ENCODE measurements at places on chromosomes 1 and 21.

DNA sequence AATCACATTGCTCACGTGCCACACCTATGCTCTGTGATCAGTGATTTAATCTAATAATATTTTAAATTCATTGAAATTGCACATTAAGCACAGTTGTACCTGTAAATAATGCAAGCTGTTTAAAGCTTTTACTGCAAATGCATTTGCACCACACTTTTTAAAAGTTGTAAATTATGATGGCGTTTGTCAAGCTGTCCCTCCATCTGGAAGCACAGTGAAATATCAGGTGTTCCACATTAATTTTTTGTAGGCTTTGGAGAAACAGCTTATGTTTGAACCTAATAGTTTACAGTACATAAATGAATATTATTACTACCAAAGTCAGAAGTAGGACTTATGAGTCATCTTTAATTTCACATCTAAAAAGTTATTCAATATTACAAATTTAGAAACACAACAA, 3.0 kb upstream of the DPYD start:
- DNase-seq, result no peak

DNA sequence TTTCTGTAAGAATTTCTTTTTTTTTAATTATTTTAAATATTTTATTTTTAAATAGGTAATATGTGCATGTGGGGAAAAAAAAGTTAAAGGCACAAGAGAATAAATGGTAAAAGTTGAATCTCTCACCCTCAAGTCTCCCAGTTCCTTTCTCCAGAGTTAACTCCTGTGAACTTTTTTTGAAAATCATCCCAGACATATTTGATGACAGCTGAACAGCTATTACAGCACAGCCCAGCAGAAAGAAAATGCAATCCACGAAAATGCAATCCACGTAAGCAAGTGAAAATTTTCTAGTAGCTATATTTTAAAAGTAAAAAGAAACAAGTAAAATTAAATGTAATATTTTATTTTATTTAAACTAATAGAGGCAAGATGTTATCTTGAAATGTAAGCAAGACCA, 310.0 kb upstream of the RUNX1 start:
- DNase-seq, result no peak

- no peak for DNase-seq
These were observed 558 bp upstream of the KIF21B start for GRCh38 chr1:201023920-201024624.

GRCh38 chr1:236861560-236862218, 66.6 kb downstream of the MTR start:
- DNase-seq, result no peak

DNA sequence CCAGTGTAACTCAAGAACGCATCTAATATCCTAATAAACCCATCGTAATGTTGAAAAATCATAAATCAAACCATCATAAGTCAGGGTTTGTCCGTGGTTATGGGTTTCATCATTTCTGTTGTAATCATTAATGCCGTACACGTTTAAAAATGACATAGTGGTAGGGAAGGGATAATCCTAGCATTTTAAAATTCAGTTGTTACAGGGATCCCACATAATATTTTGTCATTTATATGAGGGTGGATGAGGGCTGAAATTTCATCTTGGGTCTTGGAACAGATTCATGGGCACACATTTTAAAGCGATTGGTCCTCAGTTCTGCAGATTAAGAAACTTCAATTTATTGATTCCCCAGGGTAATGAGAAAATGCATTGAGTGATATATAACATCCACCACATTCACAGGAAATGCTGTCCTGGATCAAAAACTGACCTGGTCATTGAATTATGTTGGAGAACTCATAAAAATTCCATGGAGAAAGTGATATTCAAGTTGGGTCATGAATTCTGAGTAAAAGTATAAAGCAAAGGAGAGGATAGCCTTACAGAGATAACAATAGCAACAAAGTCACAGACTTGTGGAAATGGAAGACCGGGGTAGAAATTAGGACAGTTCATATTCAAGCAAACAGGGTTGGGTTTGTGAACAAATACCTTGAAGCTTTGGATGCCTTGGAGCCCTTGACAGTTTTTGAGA, 1527.3 kb upstream of the TPTE start:
- DNase-seq, result no peak

GRCh38 chr1:202061055-202061454, 50.7 kb downstream of the ELF3 start:
- DNase-seq, result no peak

DNA sequence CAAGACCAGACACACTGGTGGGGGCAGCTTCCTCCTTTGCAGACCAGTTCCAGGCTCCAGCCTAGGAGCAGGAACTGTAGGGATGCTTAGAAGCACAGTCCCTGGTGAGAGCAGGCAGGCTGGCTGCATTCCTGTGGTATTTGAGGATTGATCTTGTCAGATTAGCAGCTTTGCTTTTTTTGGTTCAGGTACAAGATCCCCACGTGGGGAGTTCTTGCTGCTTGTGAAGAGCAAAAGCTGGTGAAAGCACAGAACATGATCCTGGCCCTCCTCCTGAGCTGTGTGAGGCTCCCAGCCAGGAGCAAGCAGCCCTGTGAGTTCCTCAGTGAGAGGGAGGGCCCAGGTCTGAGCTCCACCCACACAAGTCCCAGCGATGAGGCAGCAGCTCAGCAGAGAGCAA, 75.3 kb upstream of the ARTN start:
- DNase-seq, result no peak

DNA sequence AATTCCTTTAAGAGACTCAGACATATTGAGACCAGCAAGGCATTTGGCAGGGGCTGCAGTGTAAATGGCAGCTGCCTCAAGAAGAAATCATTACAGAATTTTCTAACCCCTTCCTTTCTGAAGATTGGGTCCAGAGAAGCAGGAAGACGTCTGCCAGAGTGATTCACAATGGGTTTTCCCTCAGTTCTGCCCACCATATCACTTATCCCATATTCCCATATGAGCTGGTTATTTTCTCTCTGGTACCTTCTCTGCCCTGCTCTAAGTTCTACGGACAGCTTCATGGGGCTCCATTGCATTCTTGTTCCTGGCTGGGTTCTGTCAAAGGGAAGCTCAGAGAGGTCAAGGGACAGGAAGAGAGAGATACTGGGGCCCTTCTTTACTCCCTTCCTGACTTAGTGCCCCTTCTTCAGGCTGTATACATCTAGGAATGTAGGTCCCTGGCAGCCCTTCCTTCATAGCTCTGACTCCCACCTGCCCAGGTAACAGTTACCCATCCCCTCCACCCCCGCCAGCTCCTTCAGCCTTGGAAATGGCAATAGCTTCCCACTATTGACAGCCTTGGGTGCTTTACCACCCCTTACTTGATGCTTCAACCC, 420.6 kb upstream of the DAB1 start:
- no peak for DNase-seq

DNA sequence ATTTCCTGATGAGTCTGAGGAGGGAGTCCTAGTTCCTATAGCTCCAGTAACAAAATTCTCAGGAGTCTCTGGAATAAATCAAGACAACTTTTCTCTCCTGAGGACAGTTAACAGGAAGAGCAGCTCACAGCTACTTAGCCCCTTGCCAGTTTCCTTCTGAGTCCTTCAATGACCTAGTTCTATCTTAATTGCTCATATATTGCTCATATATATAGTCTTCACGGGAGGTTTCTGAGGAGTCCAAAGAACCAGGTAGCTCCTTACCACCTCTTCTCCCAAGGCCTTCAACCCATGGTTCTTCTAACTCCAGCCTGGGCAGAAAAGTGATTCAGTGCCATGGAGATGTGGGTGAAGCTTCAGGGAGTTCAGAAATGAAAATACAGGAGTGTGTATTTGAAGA, 4.6 kb downstream of the AMIGO1 start:
- no peak for DNase-seq

GRCh38 chr21:17631195-17631594, 18.5 kb upstream of the BTG3 start:
- no peak for DNase-seq

GRCh38 chr1:31122741-31123140, 57.2 kb upstream of the PUM1 start:
- no peak for DNase-seq

DNA sequence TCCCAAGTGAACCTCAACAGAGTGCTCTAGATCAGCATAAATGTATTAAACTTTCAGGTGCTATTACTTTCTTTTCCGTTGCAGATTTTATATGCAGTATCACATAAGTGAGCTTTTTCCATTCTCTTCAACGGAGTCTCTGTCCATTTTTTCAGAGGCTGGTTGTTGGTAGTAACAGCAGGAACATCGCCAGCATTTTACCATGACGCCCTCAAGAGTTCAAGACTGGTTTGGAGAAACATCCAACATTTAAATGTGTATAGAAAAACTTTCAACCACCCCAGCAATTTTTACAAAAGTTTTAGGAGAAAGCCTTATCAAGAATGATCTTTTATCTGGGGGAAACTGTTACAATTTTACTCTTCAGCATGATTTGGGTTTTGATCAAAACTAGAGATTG, 117.0 kb downstream of the TGFB2 start:
- DNase-seq, result no peak

GRCh38 chr1:29436181-29436785, 200.0 kb downstream of the PTPRU start:
- DNase-seq, result no peak

- DNase-seq, result no peak
These were observed 41.7 kb downstream of the PKP1 start for GRCh38 chr1:201324821-201325677.

DNA sequence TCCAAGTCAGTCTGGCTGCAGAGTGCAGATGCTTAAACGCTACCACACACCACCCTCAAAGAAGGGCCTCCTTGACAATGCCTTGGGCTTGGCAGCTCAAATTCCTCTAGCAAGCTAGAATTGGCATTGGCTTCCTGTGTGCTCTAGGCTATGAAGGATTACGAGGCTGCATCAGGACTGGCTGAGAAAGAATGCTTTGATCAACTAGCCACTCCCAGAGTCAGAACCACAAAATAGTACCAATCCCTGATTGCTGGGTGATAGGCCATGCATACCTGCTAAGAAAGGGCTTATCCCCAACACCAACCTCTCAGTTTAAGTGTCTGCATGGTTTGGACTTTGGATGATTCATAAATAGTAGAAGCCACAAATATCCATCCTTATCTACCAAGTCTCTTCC, 504.9 kb downstream of the OMA1 start:
- no peak for DNase-seq

- DNase-seq, result no peak
These were observed 58.8 kb downstream of the KCNK1 start for GRCh38 chr1:233672732-233673131.

DNA sequence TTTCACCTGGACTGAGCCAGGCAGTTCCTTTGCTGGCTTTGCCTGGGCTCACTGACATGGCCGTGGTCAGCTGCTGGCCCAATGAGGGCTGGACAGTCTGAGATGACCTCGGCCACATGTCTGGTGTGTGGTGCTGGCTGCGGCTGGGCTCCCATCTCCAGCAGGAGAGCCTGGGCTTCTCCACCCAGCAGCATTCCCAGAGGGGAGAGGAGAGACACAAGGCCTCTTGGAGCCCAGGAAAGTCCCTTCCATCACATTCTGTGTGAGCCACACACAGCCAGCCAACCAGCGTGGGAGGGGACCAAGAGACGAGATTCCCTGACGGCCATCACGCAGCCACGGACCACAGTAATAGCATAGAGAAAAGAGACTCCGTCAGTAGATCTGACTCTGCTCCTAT, 21.1 kb upstream of the SUMO3 start:
- no peak for DNase-seq

GRCh38 chr1:31837451-31838158, 21.8 kb upstream of the SPOCD1 start:
- no peak for DNase-seq

GRCh38 chr1:150484861-150485260, 2.4 kb upstream of the TARS2 start:
- no peak for DNase-seq

DNA sequence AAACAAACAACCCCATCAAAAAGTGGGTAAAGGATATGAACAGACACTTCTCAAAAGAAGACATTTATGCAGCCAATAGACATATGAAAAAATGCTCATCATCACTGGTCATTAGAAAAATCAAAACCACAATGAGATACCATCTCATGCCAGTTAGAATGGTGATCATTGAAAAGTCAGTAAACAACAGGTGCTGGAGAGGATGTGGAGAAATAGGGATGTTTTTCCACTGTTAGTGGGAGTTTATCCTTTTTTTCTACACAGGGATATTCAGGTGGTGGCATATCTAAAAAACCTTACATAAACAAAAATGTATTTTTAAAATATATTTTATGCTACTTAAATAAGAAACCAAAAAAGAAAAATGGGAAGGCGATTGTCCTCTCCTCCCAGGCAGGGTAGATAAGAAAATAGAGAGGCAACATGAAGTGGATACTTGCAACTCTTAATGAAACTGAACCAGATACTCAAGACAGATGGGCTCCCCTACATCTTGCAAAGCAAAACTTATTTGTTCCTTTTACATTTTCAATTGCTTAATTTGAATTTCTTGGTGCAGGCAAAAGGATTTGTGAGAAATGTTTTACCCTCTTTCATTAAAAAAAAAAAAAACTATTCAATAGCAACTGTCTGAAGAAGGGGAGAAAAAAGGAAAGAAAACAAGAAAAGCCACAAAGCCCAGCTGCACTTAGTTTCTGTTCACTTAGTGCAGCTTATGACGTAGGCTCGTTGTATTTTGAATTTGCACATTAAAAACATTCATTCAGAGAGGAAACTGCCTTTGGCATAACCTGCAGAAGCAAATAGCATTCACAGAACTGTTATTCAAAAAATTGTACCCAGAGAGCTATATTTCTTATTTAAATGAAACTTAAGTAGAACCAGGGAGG, 36.9 kb upstream of the RGS1 start:
- DNase-seq, result no peak

DNA sequence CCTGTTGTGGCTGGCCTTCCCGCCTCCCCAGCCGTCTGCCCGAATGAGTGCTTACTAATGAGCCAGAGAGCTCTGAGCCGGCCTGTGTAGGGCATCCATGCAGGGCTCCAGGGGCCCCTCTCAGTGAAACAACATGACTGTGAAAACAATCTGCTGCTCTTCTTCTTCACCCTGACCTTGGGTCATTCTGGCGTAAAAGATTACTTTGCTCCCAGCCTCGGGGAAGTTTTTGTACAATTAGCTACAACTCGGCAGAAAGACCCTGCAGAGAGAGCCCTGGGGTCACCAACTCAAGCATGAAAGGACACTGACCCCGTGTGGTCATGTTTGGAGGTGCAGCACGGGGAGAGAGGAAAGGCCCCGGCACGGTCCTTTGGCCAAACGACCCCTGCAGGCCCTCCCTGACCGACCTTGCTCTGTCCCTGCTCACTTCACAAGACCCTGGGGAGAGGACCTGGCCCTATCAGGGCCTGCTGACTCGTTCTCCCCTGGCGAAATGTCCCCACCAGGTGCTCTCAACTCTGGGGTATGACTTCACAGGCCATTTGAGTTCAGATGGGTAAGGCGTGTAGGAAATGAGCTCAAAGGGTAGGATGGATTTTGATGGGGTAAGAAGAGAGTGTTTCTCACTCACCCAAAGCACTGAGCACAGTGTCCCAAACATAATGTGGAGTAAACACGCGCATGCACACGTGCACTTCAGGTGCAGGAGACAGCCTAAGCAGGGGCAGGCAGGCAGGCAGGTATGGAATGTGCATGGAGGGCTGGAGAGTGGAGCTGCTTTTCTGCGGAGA, 22.9 kb upstream of the FAM20B start:
- DNase-seq, result no peak

DNA sequence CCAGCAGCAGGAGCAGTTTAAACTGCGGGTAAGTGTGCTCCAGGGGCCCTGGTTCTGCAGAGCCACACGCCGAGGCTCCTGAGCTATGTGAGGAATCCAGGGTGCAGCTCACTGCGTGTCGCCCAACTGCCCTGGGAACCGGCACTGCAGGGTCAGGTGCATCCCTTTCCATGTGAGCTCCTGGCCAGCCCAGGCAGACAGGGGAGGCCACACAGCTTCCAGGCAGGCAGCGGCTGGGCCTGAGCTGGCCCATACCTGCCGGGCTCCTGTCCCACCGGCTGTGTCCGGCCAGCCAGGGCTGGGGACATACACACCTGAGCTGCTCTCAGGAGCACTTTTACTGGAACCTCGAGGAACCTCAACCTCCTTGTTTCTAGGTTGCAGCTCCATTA, 18.6 kb upstream of the COL18A1 start:
- no peak for DNase-seq

All from HuH-7.5 (cell line).